Right forelimb (tissue), 1 donor: ENCODE measurements at places on chromosomes 2 and 18.

- DNase-seq, result no peak
These were observed 38.9 kb downstream of the INO80C start for GRCh38 chr18:35458677-35459441.

- no peak for DNase-seq
These were observed 16.1 kb downstream of the KCNS3 start for GRCh38 chr2:17894556-17894955.

GRCh38 chr2:210558708-210559107 lies 2.3 kb downstream of the CPS1 start:
- DNase-seq, result no peak

- DNase-seq, result no peak
These were observed 8.5 kb downstream of the TXNL4A start for GRCh38 chr18:79979843-79980242.

DNA sequence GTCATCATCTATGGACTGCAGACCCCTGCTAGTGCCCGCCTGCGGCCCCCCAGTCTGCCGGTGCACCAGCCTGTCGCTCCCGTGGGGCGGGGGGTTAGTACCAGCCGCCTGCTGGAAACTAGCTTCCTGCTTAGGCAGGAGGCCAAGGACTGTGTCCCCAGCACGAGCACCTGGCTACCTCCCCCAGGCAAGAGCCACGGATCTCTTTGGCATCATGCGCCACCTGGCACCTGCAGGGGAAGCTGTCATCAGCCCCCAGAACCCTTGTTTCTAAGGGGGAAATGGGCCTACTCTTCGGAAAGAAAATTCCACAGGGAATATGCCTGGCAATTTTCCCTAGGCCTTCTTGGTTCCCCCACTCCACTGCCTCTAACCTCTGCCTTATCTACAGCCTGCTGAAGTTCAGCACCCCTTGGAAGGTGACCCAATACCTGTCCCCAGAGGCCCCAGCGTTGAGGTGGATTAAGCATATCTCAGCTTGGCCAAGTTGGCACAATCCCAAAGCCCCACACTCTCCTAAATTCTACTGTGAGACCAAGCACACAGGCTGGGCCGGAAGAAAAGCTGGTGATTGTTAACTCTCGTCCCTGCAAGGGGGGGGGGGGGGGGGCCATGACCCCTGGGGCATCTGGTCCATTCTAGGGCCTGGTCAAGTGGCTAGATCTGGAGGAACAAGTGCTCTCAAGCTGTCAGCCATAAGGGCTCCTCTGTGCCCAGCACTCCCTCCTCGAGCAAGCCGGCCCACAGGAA lies 62.0 kb upstream of the POMC start:
- DNase-seq, result no peak

DNA sequence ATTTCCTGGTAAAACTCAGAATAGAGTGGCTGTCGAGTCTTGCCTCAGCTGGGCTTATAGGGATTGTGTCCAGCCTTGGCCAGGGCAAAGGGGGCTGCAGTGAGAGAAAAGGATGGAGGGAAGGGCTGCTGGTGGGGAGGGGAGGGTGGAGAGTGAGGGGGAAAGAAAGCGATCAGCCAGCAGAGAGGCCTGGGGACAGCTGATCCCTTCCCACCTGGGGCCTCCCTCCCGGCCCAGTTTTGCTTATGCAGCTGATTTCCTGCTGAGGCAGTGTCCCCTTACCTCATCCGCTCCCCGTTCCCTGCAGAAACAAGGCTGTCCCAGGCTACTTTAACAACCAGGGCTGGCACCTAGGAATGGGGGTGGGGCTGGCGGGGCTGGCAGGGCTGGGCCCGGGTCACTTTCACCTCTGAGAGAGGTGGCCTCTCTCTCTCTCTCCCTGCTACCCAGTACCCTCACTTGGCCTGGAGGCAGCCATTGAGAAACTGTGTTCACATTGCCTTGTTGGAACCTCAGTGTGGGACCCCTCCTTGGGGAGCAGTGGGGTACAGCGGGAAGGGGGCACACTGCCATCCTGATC lies 12.2 kb upstream of the GMPPA start:
- no peak for DNase-seq
